Stimulated activated CD8-positive, alpha-beta memory T cell treated with anti-CD3 and anti-CD28 coated beads, Interleukin-4, amount 100 ng/mL, for 4 hours (primary cell): ENCODE measurements at places on chromosomes 7 and 10.

DNA sequence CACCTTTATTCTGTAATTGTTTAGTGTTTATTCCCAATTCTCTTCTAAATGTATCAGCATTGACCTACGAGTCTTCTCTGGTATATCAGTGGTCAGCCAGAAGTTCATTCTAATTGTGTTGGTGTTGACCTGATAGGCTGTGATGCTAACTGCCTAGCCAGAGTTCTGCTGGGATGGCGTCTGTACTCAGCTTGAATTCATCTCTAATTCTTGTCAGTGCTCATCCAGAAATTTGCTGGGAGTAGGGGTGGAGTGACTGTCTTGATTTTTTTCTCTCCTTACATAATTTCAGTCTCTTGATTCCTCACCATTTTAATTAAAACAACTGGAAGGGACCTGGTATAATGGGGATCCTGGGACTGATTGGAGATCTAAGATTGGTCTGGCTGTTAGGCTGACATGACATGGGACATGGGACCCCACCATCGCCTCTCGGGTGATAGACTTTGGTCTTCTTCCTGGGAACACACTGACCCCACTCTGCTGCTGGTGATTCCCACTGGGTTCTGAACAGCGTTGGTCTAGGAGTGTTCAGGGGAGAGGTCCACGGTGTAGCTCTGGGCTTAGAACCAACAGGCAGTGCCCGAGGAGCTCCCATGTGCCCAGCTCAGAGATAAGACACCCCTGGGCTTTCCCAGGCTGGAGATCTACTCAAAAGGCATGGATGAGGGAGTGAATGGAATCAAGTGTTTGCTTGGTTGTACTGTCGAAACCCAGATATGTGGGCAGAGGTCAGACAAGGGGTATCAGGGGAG is 3.8 kb downstream of the NEURL1 start:
- no peak for DNase-seq

DNA sequence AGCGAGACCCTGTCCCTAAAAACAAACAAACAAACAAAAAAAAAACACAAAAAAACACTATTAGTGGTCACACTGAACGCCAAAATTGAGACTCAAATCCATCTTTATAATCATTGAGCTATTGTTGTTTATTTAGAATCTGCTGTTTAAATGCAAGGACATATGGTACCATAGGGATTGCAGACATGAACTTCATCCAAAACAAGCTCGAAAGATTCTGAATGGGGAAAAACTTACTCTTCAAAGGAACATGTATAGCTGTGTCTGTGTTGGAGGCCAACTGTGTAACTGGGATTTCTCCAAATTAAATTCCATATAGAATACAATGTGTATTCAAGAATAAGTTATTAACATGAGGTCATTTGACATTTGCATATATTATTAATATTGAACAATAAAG is 74.7 kb upstream of the GPR158 start:
- DNase-seq = no peak

- no peak for DNase-seq
Observed at GRCh38 chr10:13853854-13854253, 267.1 kb downstream of the PRPF18 start.

- no peak for DNase-seq
Observed at GRCh38 chr10:27564398-27564797, 60.3 kb downstream of the RAB18 start.

DNA sequence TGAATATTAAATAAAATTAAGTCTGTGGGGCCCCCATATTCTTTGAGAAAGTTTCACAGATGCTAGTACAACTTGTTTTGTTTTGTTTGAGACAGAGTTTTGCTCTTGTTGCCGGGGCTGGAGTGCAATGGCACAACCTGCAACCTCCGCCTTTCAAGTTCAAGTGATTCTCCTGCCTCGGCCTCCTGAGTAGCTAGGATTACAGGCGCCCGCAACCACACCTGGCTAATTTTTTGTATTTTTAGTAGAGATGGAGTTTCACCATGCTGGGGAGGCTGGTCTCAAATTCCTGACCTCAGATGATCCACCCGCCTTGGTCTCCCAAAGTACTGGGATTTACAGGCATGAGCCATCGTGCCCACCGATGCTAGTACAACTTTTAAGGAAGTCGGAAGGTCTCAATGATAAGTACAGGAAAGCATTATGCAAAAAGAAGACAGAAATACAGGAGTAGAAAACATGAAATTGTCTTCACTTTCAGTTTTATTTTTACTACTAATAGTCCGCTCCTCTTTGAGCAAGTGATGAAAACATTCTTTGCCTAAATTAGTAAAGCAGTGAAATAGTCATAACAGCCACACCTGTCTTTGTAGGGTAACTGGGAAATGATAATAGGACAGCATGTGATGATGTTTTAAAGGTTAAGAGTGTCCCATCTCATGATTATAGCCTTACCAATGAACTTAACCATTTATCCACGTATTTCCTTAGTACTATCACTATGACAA is 147.5 kb downstream of the SEMA3D start:
- DNase-seq = no peak

GRCh38 chr10:102639537-102639936 is 4.7 kb upstream of the TRIM8 start:
- no peak for DNase-seq

GRCh38 chr7:36260481-36260880 is 107.4 kb downstream of the EEPD1 start:
- DNase-seq = no peak

GRCh38 chr7:79529881-79530235 is 76.4 kb upstream of the MAGI2 start:
- no peak for DNase-seq

GRCh38 chr10:80664071-80664680 is 126.5 kb downstream of the SH2D4B start:
- DNase-seq = peak; percentile 8

- no peak for DNase-seq
Observed at GRCh38 chr10:97943294-97943693, 87.1 kb downstream of the CRTAC1 start.

DNA sequence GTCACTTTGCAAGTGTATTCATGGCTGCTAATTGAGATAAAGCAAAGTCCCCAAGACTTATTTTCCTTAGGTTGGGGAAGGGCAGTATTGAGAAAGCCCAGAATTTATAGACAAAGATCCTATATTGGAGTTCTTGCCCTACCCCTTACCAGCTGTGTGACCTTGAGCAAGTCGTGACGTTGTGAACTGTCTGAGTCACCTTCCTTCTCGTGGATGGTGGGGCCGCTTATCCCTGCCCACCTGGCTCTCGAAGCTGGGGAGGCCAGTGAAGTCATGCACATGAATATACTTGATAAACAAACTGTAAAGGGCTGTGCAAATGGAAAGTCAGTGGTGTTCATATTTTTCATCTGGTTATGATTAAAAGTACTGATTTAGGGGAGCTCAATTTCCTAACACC is 127.4 kb downstream of the TACC2 start:
- no peak for DNase-seq

DNA sequence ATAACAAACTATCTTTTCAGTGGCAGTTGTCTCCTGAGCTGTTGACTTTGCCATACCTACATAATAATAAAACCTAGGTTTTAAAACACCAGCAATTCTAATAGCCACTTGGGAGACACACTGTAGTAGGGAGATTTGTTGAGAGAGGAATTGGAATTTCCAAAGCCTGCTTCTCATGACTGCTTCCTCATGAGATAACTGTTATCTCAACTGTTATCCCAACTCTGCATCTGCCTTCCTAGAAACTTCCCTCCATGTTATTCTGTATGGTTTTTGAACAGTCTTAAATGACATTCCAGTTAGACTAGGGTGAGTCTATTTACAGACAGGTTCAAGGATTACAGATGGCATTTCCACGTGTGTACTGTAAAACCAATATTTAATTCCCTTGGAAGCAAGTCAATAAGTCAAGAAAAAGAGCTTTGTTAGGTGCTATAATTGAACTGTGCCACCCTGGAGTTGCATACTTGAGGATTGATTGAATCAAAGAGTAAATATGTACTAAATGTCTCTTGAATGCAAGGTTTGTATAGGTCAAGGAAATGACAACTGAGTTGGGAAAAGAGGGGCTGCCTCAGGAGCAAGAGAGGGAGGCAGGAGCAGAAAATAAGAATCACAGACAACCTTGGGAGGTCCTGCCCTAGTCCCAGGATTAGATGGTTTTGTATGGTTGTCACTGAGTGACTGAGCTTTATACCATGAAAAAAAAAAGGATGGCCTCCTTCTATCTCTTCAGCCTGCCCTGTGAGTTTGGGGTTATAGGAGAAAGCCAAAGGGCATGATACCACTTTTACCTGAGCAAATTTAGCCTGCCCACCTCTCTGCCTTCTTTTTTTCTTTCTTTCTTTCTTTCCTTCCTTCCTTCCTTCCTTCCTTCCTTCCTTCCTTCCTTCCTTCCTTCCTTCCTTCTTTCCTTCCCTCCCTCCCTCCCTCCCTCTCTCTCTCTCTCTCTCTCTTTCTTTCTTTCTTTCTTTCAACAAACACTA is 9.9 kb upstream of the TM9SF3 start:
- DNase-seq = no peak
